GM10248 (cell line): ENCODE measurements at places on chromosomes 13 and 19.
A peak's percentile ranks its signal among the peaks of the same experiment; 100 is the strongest.

GRCh38 chr13:97414392-97414791, 19.6 kb upstream of the RAP2A start:
- no peak for DNase-seq

GRCh38 chr19:13011653-13012389, 16.5 kb downstream of the NFIX start:
- DNase-seq: no peak

- no peak for DNase-seq
These were observed 28.6 kb upstream of the MIR17HG start for GRCh38 chr13:91318886-91319285.

DNA sequence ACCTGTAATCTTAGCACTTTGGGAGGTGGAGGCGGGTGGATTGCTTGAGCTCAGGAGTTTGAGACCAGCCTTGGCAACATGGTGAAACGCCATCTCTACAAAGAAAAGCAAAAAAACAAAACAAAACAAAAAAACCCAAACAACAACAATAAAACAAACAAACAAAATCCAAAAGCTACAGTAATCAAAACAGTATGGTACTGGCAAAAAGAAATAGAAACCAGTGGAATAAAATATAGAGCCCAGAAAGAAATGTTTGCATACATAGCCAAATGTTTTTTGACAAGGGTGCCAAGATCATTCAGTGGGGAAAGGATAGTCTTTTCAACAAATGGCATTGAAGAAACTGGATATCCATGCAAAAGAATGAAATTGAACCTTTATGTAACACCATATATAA, 11.5 kb downstream of the CEACAM1 start:
- DNase-seq: no peak

- DNase-seq: no peak
These were observed 297.5 kb downstream of the MTUS2 start for GRCh38 chr13:29117663-29118062.

DNA sequence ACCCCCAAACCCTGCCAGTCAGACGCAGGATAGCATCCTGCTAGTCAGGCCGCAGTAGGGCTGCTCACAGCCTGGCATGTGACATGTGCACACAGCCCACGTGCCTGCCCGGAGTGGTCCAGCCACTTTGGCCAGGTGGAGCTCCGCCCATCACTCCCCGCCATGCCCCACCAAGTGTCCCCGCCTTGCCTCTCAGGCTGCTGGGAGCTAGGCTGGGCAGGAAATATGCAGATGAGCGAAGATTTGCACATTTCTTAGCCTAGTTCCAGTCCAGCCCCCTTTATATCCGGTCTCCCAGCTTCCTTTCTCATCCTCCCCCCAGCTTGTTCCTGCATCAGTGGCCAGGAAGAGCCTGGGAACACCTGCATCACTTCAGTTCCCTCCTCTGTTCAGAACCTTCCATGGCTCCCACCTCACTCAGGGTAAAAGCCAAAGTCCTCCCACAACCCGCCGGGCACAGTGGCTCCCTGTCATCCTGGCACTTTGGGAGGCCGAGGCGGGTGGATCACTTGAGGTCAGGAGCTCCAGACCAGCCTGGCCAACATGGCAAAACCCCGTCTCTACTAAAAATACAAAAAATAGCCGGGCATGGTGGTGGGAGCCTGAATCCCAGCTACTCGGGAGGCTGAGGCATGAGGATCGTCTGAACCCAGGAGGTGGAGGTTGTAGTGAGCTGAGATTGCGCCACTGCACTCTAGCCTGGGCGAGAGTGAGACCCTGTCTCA, 2.3 kb upstream of the DOCK6 start:
- DNase-seq: no peak

DNA sequence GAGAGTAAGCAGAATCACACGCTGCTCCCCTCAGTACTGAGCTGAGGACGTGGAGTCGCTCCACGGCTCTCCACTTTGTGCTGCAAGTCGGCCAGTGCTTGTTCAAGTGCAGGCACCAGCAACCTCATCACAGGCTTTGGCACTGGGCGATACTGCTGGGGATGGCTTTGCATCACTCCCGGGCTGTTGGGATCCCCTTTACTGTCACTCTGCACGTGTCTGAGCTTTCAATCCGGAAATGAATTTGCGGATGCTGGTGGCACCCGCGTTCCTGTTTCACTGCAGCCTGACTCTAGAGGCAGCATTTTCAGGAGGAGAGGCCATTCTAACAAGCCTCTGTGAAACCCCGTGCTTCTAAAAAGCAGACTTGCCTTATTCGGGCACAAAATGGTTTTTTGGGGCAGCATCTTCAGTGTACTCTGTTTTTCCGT, 19.1 kb downstream of the SMARCA4 start:
- DNase-seq: no peak

DNA sequence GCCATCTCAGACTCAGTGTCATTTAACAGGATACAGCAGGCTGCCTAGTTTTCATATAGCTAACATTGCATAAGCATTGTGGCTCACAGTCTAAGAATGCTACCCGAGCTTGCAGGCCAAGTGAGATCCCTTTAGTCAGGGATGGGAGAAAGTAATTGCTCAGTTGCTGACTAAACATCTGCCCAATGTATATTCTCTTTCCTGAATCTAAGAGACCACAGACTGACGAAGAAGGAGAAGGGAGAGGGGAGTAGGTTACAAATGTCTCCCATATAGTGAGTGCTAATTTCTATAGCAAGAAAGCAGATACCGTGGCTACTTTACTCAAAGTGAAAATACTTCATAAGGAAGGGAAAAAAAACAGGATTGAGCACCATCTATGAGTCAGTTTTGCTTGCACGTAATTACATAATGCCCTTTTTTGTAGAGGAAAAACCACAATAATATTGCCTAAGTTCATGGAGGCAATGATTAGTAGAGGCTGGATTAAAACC, 453.9 kb downstream of the COG6 start:
- no peak for DNase-seq

GRCh38 chr13:50403311-50403710, 388.1 kb downstream of the KCNRG start:
- no peak for DNase-seq

GRCh38 chr19:45403781-45404556, 900 bp downstream of the PPP1R13L start:
- peak; percentile 88 for DNase-seq

GRCh38 chr13:20814224-20814910, 40.6 kb upstream of the EEF1AKMT1 start:
- DNase-seq: no peak

GRCh38 chr19:46022431-46023310, at the start of gene PGLYRP1:
Gene PGLYRP1, minus strand, starts transcription at chr19:46023053. Its CDS starts 32 bp downstream, at chr19:46023021.
- no peak for DNase-seq

DNA sequence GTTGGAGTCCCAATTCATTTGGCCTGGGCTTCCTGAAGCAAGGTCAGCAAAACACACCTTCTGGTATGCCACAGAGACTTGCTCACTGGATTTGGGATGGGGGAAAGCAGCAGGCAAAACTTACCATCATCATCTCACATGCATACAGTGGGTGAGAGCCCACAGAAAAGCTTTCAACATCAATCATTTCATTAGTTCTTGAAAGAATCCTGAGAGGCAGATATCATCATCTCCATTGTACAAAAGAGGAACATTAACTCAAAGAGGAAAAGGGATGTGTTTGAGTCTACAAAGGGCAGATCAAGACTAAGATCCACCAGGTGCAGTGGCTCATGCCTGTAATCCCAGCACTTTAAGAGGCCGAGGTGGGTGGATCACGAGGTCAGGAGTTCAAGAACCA, 6.4 kb downstream of the WDR87 start:
- no peak for DNase-seq

- peak; percentile 58 for DNase-seq
These were observed 1.7 kb downstream of the IL4I1 start for GRCh38 chr19:49894879-49895565.

DNA sequence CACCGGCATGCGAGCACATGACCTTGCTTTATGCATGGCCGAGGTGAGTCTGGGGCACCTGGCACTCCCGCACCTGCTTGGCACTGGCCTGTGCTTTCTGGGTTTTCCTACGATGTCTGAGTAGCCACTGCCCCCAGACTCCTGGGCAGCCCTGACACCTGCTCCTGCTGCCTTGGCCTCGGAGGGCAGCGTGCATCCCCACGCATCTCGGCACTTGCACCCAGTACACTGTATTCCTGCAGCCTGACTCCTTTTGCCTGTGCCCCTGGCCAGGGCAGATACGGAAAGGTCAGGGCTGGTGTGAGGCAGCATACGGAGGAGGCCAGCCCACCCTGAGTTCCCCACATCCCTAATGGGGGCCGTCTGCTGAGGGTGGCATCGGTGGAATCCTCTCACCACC, 340.6 kb downstream of the TEX29 start:
- no peak for DNase-seq

GRCh38 chr13:23399347-23399746, 34.2 kb downstream of the SACS start:
- DNase-seq: no peak

GRCh38 chr19:38032951-38033350, 125.9 kb downstream of the SIPA1L3 start:
- no peak for DNase-seq

- DNase-seq: no peak
These were observed 10.2 kb upstream of the F7 start for GRCh38 chr13:113095146-113096051.
